ENCODE measurements at places on chromosomes 2 and 18.

- DNase-seq = no peak
These were observed 52.7 kb downstream of the MALT1 start for GRCh38 chr18:58723810-58724602.

DNA sequence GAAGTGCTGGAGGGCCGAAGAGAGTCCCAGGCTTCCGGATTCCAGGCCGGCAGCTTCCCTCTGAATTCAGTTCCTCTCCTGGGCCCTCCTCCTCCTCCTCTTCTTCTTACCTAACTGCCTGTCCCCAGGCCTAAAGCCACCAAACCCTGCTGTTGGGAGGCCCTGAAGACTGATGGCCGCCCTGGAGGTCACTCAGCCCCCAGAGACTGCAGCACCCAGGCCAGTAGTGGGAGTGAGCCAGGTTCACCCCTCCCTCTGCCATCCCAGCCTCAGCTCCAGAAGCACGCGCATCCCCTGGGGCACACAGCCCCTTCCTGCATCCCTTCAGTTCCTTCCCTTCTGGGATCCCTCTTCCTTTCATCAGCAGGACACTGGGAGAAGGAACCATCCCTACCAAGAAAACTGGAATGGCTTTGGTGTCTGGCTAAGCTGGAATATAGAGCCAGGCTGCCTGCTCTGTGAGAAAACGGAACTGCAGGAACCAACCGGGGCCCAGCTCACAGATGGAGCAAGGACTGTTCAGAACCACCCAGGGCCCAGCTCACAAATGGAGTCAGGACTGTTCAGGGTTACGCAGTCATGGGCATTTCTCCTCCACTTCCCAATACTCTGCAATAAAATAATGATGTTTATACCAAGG lies 127.4 kb downstream of the NDUFA10 start:
- DNase-seq = no peak

DNA sequence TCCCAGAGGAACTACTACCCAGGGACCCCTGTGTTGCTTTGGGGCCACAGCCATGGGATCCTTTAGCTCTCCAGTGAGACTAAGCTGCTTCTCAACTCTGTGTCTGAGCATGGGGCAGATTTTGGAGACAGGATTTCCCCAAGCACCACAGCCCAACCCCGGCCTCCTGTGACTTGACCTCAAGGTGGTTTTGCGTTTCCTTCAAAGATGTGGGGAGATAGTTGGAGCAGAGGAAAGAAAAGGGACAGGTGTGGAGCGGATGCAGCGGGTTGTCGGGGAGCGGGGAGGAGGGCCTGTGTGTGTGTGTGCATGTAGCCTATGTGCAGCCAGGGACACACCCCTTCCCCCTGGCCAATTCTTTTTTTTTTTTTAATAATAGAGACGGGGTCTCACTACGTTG lies 10.2 kb downstream of the ARID5A start:
- DNase-seq = no peak

- peak; percentile 9 for DNase-seq
These were observed 93.3 kb upstream of the PAPOLG start for GRCh38 chr2:60662781-60663180.

GRCh38 chr2:211033765-211034164 lies 477.4 kb downstream of the CPS1 start:
- DNase-seq = peak; percentile 42

DNA sequence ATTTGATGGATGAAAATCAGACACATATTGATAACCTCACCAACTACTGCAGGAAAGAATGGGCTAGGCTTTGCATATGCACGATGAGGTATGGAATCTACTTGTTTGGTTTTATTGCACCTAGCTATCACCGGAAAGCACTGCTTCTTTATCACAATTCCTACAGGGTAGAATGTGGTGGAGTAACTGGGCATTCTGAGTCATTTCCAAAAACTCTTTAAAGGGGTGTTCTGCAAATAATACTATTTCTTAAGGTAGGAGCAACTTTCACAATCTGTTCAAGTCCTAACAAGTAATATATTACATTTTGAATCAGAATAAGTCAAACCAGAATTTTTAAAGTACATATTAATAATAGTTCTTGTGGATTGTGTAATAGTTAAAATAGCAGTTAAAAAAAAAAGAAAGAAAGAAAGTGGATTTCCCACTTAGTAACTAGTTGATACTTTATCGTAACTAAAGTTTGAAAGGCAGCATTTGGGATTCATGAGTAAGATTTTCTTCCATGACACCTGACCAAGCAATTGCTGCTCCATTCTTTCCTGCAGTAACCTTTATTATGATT lies 40.5 kb downstream of the INO80C start:
- no peak for DNase-seq
